Stimulated activated CD8-positive, alpha-beta memory T cell treated with anti-CD3 and anti-CD28 coated beads, Interleukin-15, amount 100 ng/mL, for 4 hours (primary cell): ENCODE measurements at places on chromosomes 12 and 14.

DNA sequence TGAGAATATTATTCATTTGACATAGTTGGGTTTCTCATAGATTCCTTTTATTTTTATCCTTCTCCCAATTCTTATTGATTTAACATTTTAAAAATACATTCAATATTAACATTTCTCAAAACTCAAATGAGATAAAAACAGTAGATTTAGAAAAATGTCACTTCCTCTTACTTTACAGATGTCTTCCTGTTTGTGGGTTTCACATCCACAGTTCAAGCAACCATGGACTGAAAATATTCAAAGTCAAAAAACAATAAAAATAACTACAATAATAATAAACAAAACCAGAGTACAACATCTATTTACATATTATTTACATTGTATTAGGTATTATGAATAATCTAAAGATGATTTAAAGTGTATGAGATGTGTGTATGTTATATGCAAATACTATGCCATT, 111.3 kb upstream of the SLC16A7 start:
- no peak for DNase-seq

- DNase-seq: no peak
Measured at GRCh38 chr12:65891987-65892481, 67.8 kb downstream of the HMGA2 start.

- no peak for DNase-seq
Measured at GRCh38 chr12:47299586-47299985, 219.8 kb upstream of the AMIGO2 start.

- no peak for DNase-seq
Measured at GRCh38 chr12:62862259-62862881, 72.6 kb downstream of the PPM1H start.

DNA sequence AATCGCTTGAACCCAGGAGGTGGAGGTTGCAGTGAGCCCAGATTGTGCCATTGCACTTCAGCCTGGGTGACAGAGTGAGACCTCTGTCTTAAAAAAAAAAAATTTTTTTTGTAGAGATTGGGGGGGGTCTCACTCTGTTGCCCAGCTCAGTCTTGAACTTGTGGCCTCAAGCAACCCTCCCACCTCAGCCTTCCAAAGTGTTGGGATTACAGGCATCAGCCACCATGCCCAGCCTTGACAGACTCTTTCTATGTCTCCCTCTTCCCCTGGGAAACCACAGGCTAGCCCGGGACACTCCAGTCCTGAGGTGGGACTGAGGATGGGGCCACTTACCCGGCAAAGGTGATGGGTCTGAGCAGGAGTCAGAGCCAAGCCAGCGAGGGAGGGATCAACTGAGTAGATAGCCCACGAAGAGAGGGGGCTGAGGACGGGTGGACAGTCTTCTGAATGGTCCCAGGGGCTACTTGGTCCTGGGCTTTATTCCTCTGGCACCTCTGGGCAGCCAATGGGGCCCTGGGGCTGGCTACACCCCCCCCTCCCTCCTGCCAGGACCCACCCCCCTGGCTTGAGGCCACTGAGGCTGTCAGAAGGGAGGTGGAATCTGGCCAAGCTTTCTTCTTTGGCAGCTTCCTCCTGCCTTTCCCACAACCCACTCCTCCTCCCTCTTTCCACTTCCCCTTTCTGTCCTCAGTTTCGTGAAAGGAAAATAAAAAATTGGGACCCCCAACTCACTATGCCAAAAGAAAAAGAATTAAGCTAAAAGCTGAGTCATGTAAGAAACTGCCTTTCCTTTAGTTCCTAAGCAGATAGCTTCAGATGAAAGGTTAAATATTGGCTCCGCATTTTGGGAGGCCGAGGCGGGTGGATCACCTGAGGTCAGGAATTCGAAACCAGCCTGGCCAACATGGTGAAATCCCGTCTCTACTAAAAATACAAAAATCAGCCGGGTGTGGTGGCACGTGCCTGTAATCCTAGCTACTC, at the start of gene SDS:
SDS (minus strand) TSS at position 453 of the 981 bp plus-strand sequence. CDS start 4,179 bp downstream, outside the sequence.
- DNase-seq: no peak

DNA sequence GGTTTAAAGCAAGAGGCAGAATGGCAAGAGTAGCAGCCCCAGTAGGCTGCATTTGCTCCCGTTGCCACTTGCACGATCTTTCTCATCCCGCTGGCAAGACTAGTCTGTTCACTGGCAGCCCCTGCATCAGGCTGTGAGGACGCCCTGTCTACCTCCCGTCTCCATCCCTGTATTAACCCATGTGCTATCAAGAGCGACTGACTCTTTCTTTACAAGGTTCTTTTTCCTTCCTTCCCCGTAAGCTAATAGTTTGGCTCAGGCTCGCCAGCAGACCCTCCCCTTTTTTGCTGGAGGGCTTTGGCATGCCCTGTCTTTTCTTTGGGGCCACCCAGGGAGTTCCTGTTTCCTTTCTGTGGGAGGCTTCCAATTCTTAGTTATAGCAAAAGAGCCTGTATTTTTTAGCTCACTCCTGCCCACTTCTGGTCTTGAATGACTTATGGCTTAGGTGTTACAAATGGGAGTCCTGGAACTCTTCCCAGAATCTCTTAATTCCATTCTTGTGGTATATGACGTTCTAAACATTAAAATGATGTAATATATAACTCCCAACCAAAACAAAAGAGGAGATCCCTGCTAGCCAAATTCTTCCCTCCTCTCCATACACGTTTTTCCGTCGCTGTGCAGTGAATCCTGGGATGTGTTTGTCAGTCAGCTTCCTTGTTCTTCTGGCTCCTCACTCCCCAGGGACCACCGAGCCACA, 149.0 kb downstream of the PRKCH start:
- no peak for DNase-seq

GRCh38 chr14:69675245-69675583, 63.8 kb downstream of the SUSD6 start:
- no peak for DNase-seq

- no peak for DNase-seq
Measured at GRCh38 chr14:96071561-96071960, 32.4 kb downstream of the C14orf132 start.

- DNase-seq: no peak
Measured at GRCh38 chr12:11705010-11705409, 55.5 kb downstream of the ETV6 start.

DNA sequence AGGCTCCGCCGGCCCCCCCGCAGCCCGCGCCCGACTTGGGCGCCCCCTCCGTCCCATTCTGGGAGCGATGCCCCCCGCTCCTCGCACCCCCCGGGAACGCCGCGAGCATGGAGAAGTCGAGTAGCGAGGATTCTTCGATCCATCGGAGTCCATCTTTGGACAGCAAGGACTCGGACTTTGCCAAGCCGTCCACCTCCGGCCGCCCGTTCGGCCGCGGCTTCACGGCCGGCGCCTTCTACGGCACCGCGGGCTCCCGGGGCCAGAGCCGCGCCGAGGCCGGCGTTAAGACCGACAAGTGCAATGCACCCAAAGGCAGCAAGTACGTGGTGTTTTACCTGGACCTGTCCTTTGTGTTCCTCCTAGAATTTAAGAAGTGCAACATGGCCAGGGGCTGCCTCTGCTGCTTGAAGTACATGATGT, 123.6 kb downstream of the TSPAN9 start:
- no peak for DNase-seq

GRCh38 chr12:128702371-128702770, 121.4 kb downstream of the SLC15A4 start:
- DNase-seq: no peak

- DNase-seq: no peak
Measured at GRCh38 chr14:52351233-52352060, 37.3 kb downstream of the PTGER2 start.

DNA sequence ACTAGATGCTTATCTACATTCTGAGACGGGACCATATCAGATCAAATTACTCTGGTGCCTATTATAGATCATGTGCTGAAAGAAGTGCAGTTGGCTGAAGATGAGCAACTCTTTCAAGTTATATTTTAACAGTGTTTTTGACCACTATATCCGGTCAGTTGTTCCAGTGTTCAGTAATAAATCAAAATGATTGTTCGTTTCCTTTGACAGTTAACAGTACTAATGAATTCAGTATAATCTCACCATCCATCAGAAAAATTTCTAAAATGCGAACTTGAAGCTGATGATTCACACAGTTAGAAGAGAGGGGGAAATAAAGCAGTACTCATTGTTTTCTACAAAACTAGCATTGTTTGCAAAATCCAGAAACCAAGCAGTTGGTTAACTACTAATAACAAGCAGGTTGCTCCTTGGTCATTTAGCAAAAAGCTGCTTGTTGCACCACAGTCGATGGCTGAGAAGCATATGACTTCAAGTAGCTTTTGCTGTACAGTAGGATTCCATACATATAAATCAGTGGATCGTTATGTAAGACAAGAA, 2.3 kb downstream of the RPS6KA5 start:
- no peak for DNase-seq

- peak; percentile 18 for DNase-seq
Measured at GRCh38 chr12:6062757-6063735, 61.4 kb downstream of the VWF start.

DNA sequence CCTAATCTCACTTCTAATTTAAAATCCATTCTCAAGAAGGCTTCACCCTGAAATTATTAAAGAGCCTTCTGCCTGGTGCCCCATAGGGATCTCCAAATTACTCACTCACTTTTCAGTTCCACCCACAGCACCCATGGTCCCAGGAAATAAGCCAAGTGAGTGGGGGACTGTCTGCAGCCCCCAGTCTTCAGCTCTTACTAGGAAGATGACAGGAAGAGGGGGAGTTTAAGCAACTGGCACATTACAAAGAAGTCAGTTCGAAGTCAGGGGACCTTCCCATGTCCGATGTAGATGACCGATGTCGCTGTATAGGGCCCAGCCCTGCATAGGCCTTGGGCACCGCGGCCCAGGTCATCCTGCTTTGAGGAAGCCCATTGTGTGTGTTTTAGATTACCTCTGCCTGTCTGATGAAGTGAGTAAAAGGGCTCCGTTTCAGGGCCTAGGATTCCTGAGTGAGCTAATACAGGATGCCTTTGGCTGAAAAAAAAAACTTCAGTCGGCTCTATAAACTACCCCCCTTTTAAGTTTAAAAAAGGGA, 1.9 kb downstream of the ACTN1 start:
- no peak for DNase-seq

GRCh38 chr14:77862154-77862786, 62.4 kb downstream of the ADCK1 start:
- peak; percentile 47 for DNase-seq

DNA sequence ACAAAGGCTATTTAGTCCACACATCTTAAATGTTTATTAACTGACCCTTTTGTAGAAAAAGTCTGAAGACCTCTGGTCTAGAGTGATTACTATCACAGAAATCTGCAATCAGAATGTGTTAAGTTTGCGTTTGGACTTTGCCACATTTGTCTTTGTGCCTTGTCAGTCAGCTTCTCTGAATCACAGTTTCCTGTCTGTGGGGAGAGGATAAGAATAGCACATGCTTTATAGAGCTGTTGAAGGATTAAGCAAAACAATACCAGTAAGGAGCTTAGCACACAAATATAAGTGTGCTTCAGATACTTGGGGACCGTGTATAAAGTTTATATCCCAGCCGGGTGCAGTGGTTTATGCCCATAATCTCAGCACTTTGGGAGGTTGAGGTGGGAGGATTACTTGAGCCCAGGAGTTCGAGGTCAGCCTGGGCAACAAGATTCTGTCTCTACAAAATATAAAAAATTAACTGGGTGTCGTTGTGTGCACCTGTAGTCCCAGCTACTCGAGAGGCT, 63.0 kb upstream of the BTG1 start:
- no peak for DNase-seq

GRCh38 chr12:76025601-76026575, 5.7 kb downstream of the PHLDA1 start:
- no peak for DNase-seq

DNA sequence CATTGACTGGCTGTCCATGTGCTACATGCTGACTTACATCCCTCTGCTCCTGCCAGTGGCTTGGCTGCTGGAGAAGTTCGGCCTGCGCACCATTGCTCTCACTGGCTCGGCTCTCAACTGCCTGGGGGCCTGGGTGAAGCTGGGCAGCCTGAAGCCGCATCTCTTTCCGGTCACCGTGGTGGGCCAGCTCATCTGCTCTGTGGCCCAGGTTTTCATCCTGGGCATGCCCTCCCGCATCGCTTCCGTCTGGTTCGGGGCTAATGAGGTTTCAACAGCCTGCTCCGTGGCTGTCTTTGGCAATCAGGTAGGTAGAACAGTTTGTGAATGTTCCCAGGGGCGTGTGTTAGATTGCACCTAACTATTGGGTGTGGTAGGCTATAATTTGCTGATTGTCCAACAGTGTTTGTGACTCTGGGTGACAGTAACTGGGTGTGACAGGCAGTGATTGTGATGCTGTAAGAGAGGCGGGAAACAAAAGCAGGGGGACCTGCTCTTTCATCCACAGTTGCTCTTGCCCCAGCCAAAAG, 981 bp downstream of the FLVCR2 start:
- DNase-seq: no peak

GRCh38 chr12:26906704-26907103, 31.1 kb downstream of the INTS13 start:
- DNase-seq: no peak

DNA sequence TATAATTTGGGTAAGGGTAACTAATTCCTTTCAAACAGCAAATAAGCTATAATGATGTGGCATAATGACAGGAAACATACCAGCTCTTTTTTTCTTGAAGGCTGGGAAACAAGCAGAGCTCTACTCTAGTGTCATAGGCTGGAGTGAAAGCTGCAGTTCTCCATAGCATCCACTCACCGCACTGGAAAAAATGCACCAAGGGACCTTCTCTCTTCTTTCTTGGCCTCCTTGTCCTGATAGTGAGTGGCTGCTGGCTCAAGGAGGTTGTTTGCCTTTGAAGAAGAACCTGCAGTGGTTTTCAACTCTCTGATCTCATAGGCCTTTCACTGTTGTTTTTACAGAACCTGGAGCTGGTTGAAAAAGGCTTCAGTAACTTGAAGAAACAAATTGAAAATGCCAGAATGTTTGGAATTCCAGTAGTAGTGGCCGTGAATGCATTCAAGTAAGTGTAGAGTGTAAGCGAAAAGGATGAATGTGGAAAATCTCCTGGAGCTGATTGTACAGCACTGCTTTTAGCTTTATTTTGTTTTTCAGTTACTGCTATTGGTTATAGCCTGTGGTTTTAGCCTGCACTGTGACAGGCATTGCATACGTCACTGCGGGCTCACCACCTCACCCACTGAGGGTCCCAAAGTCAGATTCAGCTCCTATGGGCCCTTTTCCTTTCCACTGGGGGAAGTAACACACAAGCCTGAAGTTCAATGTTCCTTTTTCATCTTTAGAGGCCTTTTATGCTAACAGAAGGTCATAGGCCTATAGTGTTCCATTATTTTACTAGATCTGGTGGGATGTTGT, 17.2 kb upstream of the AKAP5 start:
- no peak for DNase-seq

DNA sequence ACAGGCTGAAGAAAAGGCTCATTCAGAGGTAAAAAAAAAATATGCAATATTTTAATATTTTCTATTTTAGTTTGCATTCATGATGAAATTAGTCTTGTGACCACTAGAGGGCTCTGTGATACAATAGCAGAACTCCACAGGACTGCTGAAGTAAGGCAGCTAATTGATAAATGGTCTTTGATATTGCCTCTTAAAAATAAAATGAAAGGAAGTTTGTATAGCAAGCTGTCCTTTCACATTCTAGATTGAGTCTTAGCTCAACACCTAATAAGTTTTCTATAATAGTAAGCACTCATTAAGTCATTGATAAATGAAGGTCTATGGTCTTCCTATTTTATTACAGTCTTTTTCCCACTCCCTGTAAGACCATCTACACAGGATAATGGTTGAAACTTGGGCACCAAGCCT, 315.7 kb downstream of the NAV3 start:
- DNase-seq: no peak

GRCh38 chr12:49776413-49776812, 35.1 kb downstream of the TMBIM6 start:
- DNase-seq: no peak
